ENCODE measurements at places on chromosomes 3 and 15.

- no peak for DNase-seq
Measured at GRCh38 chr3:160052385-160053047, 63.9 kb downstream of the IL12A start.

DNA sequence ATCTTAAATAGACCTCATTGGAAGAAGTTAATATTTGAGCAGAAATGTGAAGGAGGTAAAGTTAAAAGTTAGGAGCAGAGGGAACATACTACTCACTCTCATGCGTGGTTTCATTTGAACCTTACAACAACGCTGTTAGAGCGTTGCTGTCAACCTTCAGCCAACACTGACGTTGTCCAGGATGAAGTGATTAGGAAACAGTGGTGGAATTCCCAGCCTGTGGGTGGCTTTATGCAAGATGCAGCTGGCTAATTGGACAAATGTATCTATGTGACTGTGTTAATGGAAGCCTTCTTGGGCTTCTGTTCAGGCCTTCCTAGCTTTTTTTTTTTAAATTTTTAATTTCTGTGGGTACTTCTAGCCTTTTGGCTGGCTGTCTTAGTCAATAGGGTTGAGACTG lies 40.5 kb downstream of the PTPRG start:
- no peak for DNase-seq

- DNase-seq = no peak
Measured at GRCh38 chr15:48373821-48374451, 42.7 kb downstream of the DUT start.

DNA sequence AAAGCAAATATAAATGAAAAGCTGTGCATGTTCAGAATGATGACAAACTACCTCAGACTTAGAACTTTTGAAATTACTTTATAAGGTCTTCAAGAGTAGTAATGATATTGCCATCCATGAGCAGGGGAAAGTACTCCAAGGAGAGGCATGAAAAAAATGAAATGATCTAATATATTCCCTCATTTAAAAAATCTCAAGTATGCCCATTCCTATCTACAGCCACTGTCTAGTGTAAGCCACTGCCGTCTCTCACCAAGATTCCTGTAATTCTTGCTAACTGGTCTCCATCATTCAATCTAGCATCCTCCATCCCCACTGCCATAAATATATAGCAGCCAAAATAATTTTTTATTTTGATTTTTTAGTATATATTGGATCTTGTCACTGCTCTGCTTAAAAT lies 258.8 kb downstream of the PLOD2 start:
- DNase-seq = no peak

GRCh38 chr3:150278195-150278594 lies 129.9 kb upstream of the TSC22D2 start:
- DNase-seq = no peak

- no peak for DNase-seq
Measured at GRCh38 chr3:124691599-124691998, 38.7 kb upstream of the UMPS start.

Data from stimulated activated CD4-positive, alpha-beta T cell treated with anti-CD3 and anti-CD28 coated beads, Interleukin-12 subunit alpha, Interleukin-12 subunit beta, amount 100 ng/mL, for 24 hours (primary cell).